Right hindlimb (tissue), 1 donor: ENCODE measurements at places on chromosomes 11 and 22.

DNA sequence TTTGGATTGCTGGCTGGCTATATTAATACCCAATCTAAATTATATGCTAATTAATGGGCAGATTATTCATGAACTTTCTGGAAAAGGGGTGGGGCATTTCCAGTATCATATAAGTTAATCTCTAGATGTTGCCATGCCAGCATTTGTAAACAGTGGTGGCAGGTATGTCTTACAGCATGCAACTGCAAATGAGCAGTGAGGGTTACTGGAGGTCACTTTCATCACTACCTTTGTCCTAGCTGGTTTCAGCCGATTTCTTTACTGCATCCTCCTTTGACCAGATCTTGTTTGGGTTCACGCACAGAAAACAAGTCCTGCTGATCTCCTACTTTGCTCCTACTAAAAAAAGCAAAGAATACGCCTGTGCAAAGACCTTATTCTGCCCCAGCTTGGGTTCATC lies 89.1 kb upstream of the USP47 start:
- DNase-seq, result no peak

DNA sequence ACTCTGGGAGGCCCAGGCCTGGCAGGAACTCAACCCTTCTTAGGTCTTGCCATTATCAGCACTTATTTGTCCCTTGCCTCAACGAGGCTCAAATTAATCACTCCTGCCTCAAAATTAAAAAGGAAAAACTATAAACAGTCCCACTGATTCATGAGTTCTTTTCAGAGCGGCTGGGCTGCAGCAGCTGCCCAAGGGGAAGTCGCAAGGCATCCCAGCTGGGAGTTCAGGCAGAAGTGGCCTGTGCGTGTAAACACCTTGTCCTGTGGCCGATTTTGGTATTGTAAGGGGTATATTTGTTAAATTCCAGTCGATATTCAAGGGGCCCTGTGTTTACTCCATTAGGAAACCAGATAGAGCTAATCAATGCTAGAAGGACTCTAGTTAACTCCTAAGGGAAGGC lies 213.9 kb upstream of the CADM1 start:
- no peak for DNase-seq

DNA sequence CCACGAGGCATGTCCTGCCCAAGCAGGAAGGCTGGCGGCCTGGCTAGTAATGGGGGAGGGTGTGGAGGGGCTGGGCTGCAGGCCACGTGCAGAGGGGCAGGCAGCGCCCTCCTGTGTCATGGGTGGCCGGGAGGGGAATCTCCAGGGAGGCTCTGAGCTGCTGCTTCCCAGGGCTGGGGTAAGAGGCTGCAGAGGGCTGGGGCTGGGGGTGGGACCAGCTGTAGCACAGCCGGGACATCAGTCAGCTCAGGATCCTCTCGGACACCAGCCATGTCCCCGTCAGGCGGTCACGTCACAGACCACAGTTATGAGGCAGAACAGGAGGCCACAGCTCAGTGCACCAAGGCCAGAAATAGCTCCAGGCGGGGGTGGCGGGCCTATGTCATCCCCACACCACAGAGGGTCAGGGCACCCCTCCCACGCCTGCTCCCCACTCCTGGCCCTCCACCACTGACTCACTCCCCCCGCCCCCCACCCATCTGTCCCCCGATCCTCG lies 21.1 kb downstream of the RTN4R start:
- DNase-seq, result peak; percentile 83

- peak; percentile 74 for DNase-seq
Measured at GRCh38 chr11:64305691-64306562, 603 bp downstream of the ESRRA start.
